CD8-positive, alpha-beta memory T cell (primary cell): ENCODE measurements at places on chromosomes 6 and 20. TPM values are rescaled to one million over a fixed set of nuclear protein-coding genes. Genes with fewer than 3 reads are reported as not detected.

- DNase-seq: no peak
These were observed 44.0 kb upstream of the RNGTT start for GRCh38 chr6:89007209-89008000.

DNA sequence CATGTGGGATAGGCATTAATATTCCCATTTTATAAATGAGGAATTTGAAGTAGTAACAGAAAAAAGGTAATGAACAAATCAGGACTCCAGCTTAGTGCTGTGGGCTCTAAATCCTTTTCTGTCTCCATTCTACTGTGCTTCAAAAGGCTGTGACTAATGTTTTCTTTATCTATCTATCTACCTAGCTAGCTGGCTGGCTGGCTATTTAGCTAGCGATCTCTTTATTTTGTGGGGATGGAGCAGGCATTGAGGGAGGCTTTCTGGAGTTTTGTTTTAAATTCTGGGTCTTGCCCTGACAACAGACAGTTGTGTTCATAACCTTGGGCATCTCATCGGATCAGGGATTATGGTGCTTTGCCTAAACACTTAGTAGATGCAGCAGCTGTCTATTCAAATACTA, 139.2 kb downstream of the SOX4 start:
- DNase-seq: no peak

DNA sequence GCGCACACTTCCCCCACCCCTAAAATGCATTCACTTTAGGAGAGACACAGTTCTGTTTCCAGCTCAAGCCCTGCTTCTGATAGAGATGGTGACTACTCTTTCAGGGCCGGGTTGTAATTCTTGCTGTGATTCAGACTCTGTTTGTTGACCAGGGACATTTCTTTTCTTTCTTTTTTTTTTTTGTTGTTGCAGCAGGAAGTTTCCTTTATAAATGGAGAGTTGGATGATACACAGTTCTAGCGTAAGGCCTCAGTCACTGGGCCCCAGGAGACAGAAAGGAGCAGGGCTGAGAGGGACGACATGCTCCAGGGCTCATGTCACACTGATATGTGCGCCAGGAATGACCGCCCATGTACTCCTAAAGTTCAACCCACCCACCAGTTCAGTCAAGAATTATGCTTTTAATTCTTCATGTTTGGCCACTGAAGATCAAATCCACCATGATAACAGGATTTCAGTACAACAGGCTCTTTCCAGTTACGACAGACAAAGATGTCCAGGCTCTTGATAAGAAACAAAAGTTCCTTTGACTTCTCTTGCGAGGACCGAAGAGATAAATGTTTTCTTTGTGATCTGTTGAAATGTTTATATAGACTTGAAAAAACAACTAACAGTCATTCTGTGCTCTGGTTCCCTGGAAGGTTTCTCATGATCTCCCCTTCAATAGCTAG, 142.5 kb downstream of the CD164 start:
- no peak for DNase-seq

- no peak for DNase-seq
These were observed 135.5 kb upstream of the NUP153 start for GRCh38 chr6:17842014-17842776.

The ULBP1 gene
- total RNA-seq: 0.60 TPM

The RIMS1 gene
- total RNA-seq: not detected

The NAPB gene
- 7.6 TPM for total RNA-seq
